Glomerular endothelial cell (primary cell): ENCODE measurements at places on chromosomes 3 and 15. TPM values are rescaled to one million over a fixed set of nuclear protein-coding genes. Genes with fewer than 3 reads are reported as not detected.

SPINK8 gene
- not detected in 2 replicates for total RNA-seq

GABRR3 gene
- not detected in 2 replicates for total RNA-seq

PRR20G gene
- not detected in 2 replicates for total RNA-seq

GPR176 gene
- 24.0 and 26.5 TPM in 2 replicates for total RNA-seq

GABRG3 gene
- not detected in 2 replicates for total RNA-seq

AGBL1 gene
- not detected in 2 replicates for total RNA-seq

GLDN gene
- not detected in 2 replicates for total RNA-seq

PPP1R14D gene
- not detected in 2 replicates for total RNA-seq

SCAMP5 gene
- total RNA-seq, result 27.2 and 32.6 TPM in 2 replicates

BCHE gene
- total RNA-seq, result 29.0 and 29.1 TPM in 2 replicates

CASR gene
- total RNA-seq, result not detected in 2 replicates

CFAP161 gene
- total RNA-seq, result 1.0 and 1.4 TPM in 2 replicates

SSUH2 gene
- total RNA-seq, result not detected in 2 replicates

RETNLB gene
- total RNA-seq, result not detected in 2 replicates

CRABP1 gene
- not detected in 2 replicates for total RNA-seq

LOXL1 gene
- total RNA-seq, result 35.5 and 37.7 TPM in 2 replicates

RASGRP1 gene
- total RNA-seq, result 0.10 and 0.12 TPM in 2 replicates

LTK gene
- total RNA-seq, result 0.24 and 0.70 TPM in 2 replicates

CLCN2 gene
- total RNA-seq, result 3.3 and 3.6 TPM in 2 replicates

ACOX2 gene
- total RNA-seq, result 0.10 and 4.7 TPM in 2 replicates

SH2D7 gene
- total RNA-seq, result not detected in 2 replicates

KLF15 gene
- 0.05 and 0.47 TPM in 2 replicates for total RNA-seq

OR5K2 gene
- total RNA-seq, result not detected in 2 replicates

GOLGA6L10 gene
- 0.73 and 1.3 TPM in 2 replicates for total RNA-seq

AP3B2 gene
- total RNA-seq, result not detected in 2 replicates

CELF6 gene
- 0.05 and 1.5 TPM in 2 replicates for total RNA-seq

TLR9 gene
- total RNA-seq, result not detected in 2 replicates

DET1 gene
- total RNA-seq, result 4.1 and 5.0 TPM in 2 replicates

ADGRG7 gene
- total RNA-seq, result not detected in 2 replicates

WNT5A gene
- total RNA-seq, result 33.8 and 44.6 TPM in 2 replicates

LDHAL6B gene
- total RNA-seq, result not detected in 2 replicates

CCR5 gene
- not detected in 2 replicates for total RNA-seq

GOLGA6A gene
- total RNA-seq, result not detected in 2 replicates

HRH1 gene
- 13.3 and 23.5 TPM in 2 replicates for total RNA-seq
